Hematopoietic multipotent progenitor cell treated with erythropoietin and hydrocortisone succinate and interleukin-3 and kit ligand, for 6 days (in vitro differentiated cells): ENCODE measurements at places on chromosomes 2 and 18.

DNA sequence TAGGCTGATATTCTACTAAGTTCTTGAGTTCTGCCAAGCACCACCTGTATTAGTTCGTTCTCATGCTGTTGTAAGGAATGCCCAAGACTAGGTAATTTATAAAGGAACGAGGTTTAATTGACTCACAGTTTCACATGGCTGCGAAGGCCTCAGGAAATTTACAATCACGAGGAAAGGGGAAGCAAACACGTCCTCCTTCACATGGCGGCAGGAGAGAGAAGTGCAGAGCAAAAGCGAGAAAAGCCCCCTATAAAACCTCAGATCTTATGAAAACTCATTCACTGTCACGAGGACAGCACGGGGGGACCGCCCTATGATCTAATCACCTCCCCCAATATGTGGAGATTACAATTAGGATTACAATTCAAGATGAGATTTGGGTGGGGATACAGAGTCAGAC, 47.7 kb upstream of the YWHAQ start:
- DNase-seq = no peak

GRCh38 chr2:27929916-27930486, 39.5 kb downstream of the BABAM2 start:
- DNase-seq = peak; percentile 63

DNA sequence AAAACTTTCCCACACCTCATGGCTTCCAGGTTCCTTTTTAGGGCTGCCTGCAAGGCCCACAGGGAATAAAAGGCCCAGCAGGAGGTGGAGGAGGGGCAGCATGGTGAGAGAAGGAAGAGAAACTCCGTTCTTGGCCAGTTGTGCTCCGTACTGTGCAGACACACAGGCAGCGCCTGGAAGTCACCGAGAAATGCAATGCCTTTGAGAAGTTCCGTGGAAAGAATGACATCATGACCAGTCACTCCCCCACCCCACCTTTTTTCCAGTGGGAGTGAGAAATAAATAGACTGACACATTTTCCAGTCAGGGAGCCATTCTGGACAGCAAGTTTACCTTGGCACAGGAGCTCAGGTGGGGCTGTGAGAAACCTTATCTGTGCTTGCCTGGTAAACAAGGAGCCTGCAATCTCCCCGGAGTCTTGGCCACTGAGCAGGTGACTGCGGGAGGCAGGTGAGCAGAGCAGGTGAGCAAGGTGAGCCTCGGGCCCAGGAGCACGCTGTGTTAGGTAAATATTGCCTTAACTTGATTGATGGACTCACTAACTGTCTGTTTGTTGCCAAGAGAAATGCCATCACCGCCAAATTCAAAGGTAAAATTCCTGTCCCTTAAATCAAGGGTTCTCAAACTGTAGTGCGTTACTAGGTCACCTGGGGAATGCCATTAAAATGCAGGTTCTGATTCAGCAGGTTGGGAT, 13.5 kb upstream of the LBH start:
- DNase-seq = no peak

DNA sequence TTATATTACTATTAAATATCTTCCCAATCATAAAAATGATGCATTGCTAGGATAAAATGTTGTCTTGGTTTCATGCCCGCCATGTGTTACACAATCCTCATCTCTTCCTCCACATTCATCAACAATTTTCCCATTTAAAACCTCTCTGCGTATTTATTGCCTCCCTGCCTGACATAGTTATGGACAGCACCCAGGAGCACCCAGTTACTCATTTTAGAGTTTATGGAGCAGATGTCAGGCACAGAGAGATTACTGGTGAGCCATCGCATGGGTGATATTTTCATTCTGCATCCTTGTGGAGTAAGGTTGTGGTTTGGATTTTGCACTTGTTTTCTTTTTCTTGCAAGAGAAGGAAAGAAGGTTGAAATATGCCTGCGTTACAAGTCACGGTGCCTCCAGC, 116.7 kb upstream of the NPAS2 start:
- DNase-seq = no peak
